ENCODE measurements at places on chromosomes 4 and X.

GRCh38 chrX:68060506-68061205 is 372.6 kb downstream of the OPHN1 start:
- DNase-seq = peak; percentile 9

DNA sequence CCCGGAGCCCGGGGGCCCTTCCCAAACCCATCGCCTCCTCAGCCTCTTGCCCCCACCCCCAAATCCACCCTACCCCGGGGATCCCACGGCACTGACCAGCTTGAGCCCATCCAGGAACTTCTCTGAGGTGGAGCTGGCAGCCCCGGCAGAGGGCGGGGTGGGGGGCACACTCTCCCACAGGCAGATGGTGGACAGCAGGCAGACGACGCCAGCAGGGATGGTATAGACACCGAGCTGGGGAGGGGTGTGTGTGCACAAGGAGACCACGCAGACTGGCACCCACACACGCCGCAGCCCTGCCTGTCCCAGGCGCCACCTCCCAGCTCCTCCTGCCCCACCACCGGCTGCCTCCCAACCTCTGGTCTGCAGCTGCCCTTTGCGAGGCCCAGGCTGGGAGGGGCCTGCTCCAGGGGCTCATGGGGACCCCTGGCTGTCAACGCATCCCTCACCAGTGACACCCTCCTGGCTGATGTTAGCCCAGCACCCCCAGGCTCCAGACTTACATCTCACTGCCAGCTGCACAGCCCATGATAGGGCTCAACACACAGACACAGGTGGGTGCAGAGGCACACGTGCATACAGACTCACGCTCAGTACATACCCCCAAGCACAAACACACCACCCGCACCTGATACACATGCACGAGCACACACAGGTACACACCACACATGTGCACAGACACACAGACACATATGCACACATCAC is 4.2 kb downstream of the SLC49A3 start:
- no peak for DNase-seq

- peak; percentile 14 for DNase-seq
Observed at GRCh38 chr4:109009909-109010308, 247.1 kb upstream of the ETNPPL start.

DNA sequence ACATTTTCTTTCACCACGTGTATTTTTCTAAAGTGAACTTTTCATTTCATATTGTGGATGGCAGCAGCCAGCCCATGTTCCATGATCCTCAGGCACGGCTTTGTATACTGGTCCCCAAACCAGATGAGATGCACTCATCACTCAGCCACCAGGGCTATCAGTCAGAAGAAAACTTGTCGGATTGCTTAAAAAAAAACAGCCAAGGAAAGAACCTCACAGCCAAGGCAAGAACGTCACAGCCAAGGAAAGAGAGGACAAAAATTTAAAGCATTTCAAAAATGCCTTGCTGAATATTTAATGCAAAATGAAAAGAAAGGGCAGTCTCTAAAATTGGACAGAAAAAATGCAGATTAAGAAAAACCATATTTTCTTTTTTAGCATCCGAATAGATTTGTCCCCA is 333.3 kb downstream of the PDGFC start:
- peak; percentile 69 for DNase-seq

DNA sequence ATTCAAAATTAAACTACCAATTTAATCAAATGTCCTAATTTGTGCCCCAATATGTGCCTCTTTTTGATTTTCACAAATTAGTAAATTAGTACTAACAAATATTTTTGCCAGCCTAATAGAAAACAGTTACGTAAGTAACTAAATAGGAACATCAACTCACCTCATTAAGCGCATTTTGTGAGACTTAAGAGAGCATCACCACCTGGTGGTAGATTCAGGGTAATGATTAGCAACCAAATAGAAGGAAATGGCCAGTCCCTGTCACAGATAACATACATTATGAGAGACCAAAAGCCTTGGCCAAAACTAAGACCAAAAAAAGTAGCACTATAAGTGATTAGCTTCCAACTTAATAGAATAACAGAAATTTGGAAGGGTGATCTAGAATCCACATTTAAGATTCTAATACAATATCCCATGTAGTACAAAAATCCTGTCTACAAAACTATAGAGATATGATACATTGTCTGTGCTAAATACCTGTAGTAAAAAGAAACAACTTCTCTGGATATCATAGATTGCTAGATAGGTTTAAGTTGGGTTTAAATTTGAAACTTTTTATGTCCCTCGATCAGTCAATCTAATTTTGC is 46.7 kb downstream of the C4orf46 start:
- DNase-seq = peak; percentile 34

GRCh38 chrX:102599951-102600579 is 750 bp downstream of the ARMCX5 start:
- peak; percentile 11 for DNase-seq

DNA sequence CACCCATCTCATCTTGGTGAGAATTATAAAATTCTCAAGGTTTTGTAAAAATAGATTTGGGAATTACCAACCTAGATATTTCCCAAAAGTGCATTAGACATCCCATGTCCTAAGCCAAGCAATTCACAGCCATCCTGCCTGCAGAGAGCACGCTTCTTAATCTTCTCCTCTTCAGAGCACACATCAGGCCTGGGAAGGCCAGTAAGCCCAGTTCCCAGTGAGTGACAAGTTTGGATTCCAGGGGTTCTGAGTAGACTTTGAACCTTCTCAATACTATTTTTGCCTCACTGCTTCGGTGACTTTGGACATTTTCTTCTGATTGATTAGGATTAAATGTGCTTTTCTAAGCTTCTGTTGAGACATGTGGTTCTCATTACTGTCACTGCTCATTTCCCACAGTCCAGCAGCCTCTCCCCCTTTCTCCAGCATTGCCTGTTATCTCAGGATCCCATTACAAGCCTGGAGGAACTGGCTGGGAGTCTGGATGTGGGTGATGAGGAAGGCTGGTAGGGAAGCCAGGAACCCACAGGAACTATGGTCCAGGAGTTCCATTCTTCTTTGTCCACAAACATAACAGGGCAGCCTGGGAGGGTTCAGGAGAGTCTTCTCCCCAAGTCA is 56.4 kb upstream of the TMEM150C start:
- peak; percentile 55 for DNase-seq

GRCh38 chr4:34328939-34329338 is 1915.4 kb downstream of the ARAP2 start:
- no peak for DNase-seq

GRCh38 chr4:188113156-188113555 is 3.8 kb upstream of the TRIML2 start:
- no peak for DNase-seq

GRCh38 chr4:88188738-88189417 is 30.4 kb upstream of the ABCG2 start:
- DNase-seq = no peak

- no peak for DNase-seq
Observed at GRCh38 chr4:125262079-125262478, 52.7 kb upstream of the FAT4 start.

Data from AG20443 (cell line).